ENCODE measurements at places on chromosomes 1 and 21. TPM values are rescaled to one million over a fixed set of nuclear protein-coding genes. Genes with fewer than 3 reads are reported as not detected.

NHLH2 gene
- not detected for total RNA-seq

DMRTA2 gene
- not detected for total RNA-seq

DNA sequence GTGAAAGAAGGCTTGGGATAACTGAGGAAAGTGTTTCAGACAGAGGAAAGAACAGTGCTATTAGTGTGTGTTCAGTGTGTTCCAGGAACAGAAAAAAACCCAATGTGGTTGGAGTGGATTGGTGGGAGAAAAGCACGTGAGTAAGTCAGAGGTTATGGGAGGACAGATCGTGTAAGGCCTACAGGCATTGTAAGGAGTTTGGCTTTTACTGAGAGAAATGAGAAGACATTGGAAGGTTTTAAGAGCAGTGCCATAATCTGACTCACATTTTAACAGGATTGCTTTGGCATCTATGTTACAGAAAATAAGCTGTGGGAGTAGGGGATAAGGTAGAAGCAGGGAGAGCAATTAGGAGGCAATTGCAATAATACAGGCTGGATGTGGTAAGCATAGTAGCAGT is 4.8 kb downstream of the ARPC5 start:
- H3K4me1 ChIP-seq, result peaks cover 55% of the 10 kb centered on the region
- DNase-seq, result peak; percentile 72
- H3K36me3 ChIP-seq, result peaks cover 64% of the 10 kb centered on the region
- H3K27ac ChIP-seq, result peak overlapping the region; percentile 53
- peak overlapping the region; percentile 100 for H3K4me3 ChIP-seq

MACO1 gene
- 15.3 TPM for total RNA-seq

DNA sequence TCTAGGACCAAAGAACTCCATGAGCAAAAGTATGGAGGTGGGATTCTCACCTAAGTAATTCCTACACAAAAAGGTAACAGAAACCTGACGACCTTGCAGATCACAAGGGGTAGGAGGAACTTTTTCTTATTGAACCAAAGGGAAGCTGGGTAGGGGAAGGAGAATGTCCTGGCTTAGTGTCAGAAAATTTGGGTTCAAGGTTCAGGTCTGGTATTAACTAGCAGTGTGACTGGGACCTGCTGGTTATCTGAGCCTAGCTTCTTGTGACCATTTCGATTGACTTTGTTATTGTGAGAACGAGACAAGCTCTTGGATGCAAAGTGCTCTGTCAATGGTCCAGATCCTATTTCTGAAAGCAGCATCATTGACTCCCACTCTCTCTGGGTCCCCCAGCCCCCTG is 5.0 kb upstream of the SNX27 start:
- H3K4me1 ChIP-seq, result peaks cover 37% of the 10 kb centered on the region
- no peak overlapping the region for H3K27ac ChIP-seq
- no peak overlapping the region for H3K4me3 ChIP-seq

DNA sequence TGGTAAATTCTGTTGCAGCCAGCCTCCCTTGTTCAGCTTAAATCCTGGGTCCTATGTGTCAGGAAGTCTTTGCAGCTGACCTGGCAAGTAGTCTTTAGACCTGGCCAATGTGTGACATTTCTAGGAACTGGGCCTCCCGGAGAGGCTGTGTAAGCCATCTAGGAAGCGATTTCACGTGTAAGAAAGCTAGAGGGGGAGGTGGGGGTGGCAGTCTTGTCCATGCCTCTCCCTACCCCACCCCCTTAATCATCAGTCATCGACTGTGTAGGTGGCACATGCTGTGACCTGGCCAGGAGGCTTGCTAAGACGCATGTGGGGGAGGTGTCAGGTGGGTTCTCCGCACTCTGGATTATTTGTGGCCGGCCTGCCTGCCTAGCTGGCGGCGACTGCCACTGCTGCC is 8.4 kb downstream of the C1orf226 start:
- peaks cover 35% of the 10 kb centered on the region for H3K27me3 ChIP-seq
- H3K4me1 ChIP-seq, result peaks cover 12% of the 10 kb centered on the region
- no peak overlapping the region for H3K27ac ChIP-seq
- no peak for DNase-seq
- H3K36me3 ChIP-seq, result no peaks in the 10 kb centered on the region

GRCh38 chr1:149997585-149998262 is 12.8 kb downstream of the OTUD7B start:
- peaks cover 15% of the 10 kb centered on the region for H3K36me3 ChIP-seq
- no peaks in the 10 kb centered on the region for H3K27me3 ChIP-seq
- no peak for DNase-seq
- no peak overlapping the region for H3K4me3 ChIP-seq
